ENCODE measurements at places on chromosomes 7 and 10.

GRCh38 chr7:26490640-26491624 is 199.3 kb downstream of the SNX10 start:
- DNase-seq, result no peak

DNA sequence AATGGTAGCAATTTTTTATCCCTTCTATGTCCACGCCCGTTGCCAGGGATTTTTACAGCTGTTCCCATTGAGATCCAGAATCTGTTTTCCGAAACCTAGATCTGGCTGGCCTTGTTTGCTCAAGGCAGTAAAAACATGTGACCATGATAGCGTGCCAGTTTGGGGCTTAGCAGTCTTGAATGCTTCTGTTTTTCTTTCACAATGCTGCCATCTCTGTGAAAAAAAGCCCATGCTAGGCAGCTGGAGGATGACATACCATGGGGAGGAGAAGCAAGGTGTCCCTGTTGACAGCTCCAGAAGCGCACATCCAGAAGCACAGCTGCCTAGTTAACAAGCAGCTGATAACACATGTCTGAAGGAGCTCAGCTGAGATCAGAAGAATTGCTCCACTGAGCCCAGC is 2.2 kb upstream of the ZNF92 start:
- DNase-seq, result no peak

DNA sequence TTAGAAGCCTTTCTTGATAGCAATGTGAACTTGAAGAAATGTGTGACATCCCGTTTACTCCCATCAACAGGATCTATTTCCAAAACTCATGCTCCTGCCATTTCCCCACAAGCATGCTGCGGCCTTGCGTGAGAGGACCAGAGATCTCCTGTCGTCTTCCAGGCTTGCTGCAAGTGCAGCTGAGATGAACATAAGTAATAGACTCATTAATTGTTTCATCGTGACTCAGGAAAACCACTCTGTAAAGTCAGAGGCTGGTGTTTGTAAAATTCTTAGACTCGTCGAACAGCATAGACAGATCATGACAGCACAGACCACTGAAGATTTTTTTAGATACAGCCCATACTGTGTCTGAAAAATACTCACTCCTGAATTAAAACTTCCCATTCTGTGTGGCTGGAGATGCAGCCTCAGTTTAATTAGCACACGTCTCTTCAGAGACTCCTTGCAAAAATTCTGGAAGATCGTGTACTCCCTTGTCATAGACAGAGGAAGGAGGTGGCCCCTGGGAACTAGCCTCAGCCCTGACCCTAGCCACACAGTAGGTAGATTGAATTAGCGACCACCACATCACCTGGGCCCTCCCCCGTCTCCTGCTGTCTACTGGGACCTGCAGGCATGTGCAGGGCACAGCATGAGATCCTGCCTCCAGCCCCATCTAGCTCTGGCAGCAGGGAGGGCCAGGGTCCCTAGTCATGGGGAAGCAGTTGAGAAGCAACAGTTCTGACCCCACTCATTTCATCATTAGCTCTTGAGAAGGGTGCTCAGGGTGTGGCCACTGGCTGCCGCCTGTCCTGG is 226.0 kb downstream of the CELF2 start:
- DNase-seq, result no peak

GRCh38 chr7:40316176-40316575 is 181.4 kb downstream of the SUGCT start:
- DNase-seq, result no peak

DNA sequence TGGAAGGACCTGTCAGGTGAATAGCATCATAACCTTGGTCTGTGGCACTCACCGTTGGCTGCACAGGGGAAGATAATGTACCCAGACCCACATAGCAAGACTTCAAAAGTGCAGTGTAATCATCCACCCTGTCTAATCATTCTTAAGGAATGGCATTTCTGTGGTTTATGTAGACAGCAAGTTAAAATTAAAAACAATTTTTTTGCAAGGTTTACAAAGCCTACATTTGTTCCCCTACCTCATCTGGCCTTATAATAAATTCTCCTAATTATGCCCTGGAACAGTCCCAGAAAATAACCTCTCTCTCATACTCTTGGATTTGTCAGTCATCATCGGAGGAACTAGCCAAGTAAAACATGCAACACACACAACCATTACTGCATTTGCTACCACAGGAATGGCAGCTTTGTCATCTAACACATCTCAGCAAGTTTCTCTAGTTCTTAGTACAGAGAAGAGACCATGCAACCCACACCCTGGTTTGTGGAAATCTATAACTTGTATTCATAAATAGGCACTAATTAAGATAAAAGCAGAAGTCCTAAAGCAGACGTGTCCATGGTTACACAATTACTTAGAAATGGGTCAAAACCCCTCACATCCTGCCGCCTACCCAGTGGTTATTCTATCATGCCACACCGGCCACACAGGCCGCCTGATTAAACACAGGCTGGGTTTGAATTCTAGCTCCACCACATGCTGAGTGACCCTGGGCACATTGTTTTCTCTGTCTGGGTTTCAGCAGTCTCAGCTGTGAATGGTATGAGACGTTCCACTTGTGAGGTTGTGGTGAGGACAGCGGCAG is 19.1 kb downstream of the ABLIM1 start:
- DNase-seq, result no peak

- DNase-seq, result no peak
Measured at GRCh38 chr7:18119985-18120384, 92.3 kb upstream of the PRPS1L1 start.

DNA sequence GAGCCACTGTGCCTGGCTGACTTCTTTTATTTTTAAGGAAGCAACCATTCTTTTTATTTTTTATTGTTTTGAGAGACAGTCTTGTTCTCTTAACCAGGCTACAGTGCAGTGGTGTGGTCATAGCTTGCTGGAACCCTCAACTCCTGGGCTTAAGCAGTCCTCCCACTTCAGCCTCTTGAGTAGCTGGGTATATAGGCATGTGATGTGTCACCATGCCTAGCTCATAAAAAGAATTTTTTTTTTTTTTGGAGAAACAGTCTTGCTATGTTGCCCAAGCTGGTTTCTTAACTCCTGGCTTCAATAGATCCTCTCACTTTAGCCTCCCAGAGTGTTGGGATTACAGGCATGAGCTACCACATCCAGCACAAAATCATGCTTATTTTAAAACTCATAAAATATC is 5.8 kb downstream of the MCU start:
- no peak for DNase-seq

GRCh38 chr7:2939193-2939885 is 95.2 kb upstream of the GNA12 start:
- peak; percentile 6 for DNase-seq

GRCh38 chr7:103445228-103446048 is 569 bp downstream of the SLC26A5 start:
- DNase-seq, result no peak

GRCh38 chr7:144821067-144821466 is 14.8 kb downstream of the TPK1 start:
- no peak for DNase-seq

All from activated CD8-positive, alpha-beta memory T cell treated with anti-CD3 and anti-CD28 coated beads, Interleukin-2, amount 50 U/mL, for 4 hours (primary cell).